ENCODE measurements at places on chromosomes 13 and 19.

GRCh38 chr13:58018865-58019264 lies 387.3 kb downstream of the PCDH17 start:
- DNase-seq, result no peak

DNA sequence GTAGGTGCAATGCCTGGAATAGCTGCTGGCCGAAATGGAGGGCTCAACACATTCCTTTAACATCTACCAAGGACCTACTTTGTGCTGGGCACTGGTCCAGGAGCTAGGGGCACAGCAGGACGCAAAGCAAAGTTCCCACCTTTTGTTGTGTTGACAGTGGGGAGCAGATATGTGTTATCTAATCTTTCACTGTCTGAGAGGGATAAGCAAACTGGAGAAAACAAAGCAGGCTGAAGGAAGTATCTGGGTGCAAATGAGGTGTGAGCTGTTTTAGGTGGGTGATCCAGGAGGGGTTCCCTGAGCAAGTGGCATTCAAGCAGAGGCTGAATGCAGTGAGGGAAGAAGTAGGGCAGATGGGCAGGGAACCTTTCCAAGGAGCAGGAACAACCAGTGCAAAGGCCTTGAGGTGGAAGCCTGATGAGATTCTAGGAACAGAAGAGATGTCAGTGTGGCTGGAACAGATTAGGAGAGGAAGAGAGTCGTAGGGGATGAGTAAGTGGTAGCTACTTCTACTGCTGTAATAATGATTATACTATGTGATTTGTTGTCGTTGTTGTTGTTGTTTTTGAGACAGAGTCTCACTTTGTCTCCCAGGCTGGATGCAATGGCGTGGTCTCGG lies 2.2 kb upstream of the PLAUR start:
- DNase-seq, result no peak

- no peak for DNase-seq
Observed at GRCh38 chr19:12786141-12786870, 5.0 kb upstream of the JUNB start.

DNA sequence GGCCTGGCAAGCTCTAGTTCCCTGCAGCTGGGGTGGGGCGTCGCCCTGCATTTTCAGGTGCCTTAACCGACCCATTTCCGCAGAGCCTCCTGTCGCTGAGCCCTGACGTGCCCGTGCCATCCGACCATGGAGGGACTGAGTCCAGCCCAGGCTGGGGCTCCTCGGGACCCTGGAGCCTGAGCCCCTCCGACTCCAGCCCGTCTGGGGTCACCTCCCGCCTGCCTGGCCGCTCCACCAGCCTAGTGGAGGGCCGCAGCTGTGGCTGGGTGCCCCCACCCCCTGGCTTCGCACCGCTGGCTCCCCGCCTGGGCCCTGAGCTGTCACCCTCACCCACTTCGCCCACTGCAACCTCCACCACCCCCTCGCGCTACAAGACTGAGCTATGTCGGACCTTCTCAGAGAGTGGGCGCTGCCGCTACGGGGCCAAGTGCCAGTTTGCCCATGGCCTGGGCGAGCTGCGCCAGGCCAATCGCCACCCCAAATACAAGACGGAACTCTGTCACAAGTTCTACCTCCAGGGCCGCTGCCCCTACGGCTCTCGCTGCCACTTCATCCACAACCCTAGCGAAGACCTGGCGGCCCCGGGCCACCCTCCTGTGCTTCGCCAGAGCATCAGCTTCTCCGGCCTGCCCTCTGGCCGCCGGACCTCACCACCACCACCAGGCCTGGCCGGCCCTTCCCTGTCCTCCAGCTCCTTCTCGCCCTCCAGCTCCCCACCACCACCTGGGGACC lies 1.2 kb downstream of the ZFP36 start:
- DNase-seq, result no peak

GRCh38 chr19:53906211-53907192 lies 2.6 kb upstream of the CACNG7 start:
- DNase-seq, result peak; percentile 54

DNA sequence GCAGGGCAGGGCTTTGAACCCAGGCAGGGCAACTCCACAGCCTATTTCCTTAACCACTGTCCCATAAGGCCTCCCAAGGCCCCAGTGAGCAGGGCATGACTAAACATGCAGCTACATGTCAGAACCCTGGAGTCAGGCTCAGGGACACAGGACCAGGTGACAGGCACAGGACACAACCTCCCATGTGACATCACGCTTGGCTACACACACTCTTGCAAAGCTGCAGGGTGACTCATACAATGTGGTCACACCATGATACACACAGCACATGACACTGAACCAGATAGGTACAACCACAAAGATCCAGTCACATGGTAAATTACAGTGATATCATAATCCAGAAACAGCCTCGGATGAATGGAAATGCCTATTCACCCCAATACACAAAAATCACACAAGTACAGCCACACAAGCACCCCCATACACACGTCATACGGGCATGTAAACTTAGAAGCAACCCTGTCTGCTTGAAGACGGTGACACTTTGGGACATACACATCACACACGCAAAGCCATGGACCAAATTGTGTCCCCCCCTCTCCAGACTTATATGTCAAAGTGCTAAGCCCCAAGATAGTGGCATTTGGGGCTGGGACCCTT lies 14.5 kb downstream of the KLK4 start:
- DNase-seq, result no peak

DNA sequence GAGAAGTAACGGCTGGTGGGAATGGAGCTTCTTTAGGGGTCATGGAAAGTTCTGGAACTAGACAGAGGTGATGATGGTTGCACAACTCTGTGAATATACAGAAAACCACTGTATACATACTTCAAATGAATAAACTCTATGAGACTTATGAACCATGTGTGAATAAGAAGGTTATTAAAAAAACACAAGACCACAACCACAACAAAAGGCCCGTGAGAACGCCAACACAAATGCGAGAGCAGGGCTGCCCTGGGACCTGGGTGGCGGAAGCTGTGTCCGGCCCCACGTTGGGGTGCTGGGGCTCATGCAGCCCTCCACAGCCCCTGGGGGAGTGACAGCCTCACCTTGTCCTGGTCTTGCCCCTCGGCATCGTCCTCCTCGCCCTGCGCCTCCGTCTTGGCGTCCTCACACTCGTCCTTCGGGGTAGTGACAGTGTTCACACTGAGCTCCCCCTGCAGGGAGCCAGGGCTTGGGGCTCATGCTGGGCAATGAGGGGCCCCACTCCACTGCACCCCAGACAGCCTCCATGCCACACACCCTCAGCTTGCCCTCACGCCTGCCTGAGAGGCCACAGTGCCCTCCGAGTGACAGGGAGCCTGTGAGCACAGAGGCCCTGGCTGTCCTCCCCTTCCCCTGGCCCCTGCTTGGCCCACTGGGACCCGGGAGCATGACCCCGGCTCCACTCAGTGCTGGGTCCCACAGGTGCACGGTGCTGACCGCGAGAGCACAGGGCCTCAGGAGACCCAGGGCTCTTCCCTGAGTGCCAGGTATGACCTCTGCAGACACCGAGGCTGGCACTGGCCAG lies 16.0 kb downstream of the IZUMO4 start:
- DNase-seq, result no peak

- DNase-seq, result no peak
Observed at GRCh38 chr13:96214824-96215445, 125.0 kb downstream of the HS6ST3 start.

- no peak for DNase-seq
Observed at GRCh38 chr13:91539286-91540157, 141.1 kb downstream of the GPC5 start.

DNA sequence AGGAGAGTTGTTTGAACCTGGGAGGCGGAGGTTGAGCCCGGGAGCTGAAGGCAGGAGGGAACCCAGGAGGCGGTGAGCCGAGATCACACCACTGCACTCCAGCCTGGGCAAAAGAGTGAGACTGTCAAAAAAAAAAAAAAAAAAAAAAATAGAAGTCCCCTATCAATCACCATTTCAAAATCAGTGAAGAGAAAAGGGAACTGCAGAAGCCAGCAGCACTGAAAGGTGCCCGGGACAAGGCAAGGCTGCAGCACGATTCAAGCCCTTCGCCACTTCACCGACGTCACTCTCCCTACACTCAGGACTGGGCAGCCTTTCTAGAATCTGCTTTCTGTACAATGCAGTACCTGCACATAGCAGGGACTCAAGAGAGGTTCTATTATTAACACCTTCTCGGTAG lies 21.9 kb upstream of the USP12 start:
- DNase-seq, result no peak

DNA sequence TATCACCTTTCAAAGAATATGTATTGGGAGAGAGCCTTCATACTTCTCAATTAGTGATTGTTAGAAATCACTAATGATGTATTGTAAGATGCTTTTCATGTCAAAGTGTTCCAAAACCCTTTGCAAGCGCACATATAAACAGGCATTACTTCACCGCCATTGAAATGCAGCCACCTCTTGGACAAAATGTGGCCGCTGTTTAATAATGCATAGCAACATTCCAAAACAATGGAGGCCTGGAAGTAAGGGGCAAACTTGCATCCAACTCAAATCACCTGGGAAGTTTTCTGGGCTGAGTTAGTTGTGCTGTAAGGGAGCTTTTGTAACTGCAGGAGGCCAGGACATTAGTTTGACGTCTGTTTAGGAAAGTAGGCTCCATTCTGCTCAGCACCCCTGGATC lies 438.1 kb downstream of the FGF9 start:
- DNase-seq, result no peak

DNA sequence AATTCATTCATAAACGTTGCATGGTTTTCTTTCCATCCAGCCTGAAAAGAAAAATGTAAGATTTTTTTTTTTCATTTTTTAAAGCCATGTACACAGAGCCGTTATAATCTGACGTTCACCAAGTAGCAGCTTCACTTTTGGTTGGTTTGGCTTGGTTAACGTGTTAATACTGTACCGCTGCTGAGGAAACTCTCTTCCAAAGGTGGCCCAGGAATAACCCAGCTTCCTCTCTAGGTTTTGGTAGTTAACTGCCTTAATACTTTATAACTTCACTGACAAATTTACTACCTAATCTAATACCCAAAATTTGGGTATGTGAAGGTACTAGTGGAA lies 1.7 kb downstream of the INTS6 start:
- no peak for DNase-seq

DNA sequence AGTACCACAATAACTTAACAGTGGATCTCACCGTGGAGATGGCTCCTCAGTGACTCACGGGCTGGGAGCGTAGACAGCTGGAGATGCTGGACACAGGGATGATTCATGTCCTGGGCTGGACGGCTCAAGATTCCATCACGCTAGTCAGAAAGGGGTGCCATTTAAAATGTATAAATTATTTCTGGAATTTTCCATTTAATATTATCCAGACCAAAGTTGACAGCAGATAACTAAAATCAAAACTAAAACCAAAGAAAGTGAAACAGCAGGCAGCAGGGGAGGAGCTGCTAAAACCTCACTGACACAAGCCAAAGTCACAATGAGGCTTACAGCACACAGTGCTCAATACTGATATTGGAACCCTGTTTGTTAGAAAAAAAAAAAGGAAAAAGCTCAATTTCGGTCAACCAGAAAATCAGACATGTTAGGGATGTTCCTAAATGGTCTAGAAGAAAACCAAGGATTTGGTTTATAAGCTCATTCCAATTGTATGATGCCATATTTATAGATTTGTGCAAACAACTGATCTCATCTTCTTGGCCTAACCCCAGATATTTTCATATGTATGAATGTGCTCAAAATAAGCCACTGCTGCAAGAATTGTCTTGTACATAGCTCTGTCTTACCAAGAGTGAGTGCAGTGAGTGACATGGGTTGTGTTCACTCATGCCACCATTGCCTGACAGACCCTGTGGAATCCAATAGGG lies 111.8 kb downstream of the SACS start:
- DNase-seq, result no peak

GRCh38 chr13:49146950-49147355 lies 73.2 kb upstream of the MLNR start:
- DNase-seq, result no peak

DNA sequence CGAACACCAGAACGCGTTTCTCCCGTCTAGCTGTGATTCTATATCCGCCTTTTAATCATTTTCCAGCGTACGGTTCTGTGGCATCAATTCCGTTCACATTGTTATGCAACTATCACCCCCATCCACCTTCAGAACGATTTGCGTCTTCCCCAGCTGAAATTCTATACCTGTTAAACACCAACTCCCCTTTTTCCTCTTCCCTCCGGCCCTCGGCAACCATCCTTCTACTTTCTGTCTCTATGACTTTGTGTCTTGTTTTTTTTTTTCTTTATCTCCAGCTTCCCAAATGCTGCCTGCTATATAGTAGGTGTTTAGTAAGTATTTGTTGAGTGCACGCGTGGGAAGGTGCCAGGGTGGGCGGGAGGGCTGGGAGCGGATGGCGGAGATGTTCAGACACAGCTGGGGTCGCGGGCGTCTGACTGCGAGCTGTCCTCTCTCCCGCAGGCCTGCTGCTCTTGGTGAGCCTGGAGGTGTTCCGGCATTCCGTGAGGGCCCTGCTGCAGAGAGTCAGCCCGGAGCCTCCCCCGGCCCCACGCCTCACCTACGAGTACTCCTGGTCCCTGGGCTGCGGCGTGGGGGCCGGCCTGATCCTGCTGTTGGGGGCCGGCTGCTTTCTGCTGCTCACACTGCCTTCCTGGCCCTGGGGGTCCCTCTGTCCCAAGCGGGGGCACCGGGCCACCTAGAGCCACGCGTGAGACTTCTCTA lies 20.2 kb downstream of the CACNG6 start:
- DNase-seq, result no peak

GRCh38 chr13:21902709-21903098 lies 231.8 kb downstream of the FGF9 start:
- no peak for DNase-seq

DNA sequence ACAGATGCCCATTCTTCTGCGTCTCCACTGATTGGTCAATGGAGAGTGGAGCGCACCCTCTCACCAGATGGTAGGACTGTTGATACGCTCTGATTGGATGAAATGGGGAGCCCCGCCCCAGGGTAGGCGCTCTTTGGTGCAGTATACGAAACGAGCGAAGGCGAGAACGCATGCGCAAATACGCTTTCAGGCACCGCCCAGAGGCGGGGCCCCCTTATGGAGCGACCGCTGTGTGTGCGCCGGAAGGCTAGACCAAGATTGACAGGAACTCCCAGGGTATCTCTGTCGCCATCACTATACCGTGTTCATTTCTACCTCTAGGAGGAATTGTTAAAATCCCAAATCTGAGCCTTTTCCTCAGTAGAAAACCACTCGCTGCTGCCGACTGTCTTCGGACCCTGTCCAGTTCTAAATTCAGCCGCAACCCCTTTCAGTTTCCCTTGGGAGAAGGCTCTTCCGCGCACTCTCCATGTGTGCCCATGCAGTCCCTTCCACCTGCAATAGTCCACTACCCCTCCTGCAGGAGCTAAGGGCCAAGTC lies 720 bp upstream of the HNRNPL start:
- DNase-seq, result peak; percentile 92

DNA sequence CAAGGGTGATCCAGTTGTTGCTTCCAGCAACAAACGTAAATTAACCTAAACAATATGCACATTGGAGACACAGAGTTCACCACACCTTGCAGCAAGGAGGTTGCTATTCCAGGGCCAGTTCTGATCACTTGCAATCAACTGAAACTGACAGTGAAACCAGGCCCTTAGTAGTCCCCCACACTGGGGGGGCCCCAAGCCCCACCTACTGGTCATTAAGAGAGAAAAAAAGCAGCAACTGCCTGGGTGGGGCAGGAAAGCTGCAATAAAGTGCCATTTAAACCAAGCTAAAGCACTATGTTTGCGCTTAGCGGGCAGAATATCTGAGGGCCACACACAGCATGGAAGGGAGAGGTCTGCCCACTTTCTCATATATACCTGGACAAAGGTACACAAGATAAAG lies 51.5 kb downstream of the ATP7B start:
- DNase-seq, result no peak
